T-cell (primary cell): ENCODE measurements at places on chromosomes 1 and 21.
A peak's percentile ranks its signal among the peaks of the same experiment; 100 is the strongest.

GRCh38 chr1:11175461-11175860 lies 13.7 kb upstream of the ANGPTL7 start:
- DNase-seq: no peak

- no peak for DNase-seq
Measured at GRCh38 chr1:20166051-20166450, 19.8 kb upstream of the UBXN10 start.

- DNase-seq: no peak
Measured at GRCh38 chr1:225694151-225694603, 41.3 kb upstream of the ENAH start.

DNA sequence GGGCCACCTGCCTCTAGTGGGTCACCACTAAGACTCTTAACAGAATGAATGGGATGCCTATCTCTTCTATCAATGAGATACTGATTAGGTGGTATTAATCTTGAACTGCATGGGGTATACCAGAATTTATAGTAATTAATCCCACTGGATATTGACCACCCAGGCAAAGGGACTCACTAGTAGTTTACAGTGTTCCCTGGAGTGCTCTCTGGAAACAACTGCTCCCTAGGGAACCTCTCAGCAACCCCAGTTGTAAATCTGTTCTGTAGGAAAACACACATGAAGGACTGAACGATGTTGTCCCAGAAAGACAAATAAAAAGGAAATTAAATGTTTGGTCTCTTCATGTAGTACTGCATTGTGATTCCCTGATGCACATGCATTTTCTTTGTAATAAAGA lies 430.5 kb downstream of the HLX start:
- no peak for DNase-seq

GRCh38 chr21:46457801-46458314 lies 833 bp upstream of the DIP2A start:
- DNase-seq: no peak

GRCh38 chr21:42471206-42471605 lies 24.8 kb downstream of the RSPH1 start:
- DNase-seq: no peak

DNA sequence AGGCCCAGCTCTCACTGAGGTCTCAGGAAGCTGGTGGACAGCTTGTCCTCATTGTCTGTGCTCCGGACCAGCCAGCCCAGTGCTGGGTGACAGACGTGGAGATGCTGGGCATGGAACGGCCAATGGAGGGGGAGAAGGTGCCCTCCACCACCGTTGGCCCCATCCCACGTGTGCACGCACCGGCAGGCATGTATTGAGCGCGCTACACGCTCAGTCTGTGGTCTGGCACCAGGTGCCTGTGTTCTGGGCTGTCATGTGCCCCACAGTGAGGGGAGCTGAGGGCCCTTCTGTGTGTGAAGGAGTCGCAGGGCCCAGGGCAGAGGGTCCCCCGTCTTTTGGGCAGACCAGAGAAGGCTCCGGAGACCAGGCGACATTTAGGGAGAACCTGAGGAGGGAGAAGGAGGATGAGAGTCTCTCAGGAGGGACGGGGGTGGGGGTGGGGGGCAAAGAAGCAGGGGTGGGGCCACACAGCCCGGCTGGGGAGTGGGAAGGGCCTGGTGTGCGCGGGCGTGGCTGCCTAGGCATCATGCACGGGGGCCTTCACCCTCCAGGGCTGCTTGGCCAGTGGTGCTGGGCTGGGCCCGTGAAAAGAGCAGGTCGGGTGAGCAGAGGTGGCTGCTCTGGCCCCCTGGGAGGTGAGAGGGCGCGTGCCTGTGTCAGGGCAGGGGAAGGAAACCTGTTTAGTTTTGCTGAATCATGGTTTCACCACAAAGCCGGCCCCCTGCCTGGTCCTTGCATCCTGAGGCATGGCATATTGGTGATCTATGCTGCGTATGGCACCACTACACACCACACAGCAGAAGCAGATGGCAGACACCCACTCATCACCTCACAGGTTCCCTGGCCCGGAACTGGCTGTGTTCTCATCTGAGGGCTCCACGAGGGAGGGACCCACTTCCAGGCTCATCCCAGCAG lies 86.7 kb upstream of the TTC34 start:
- DNase-seq: no peak

GRCh38 chr1:58005212-58005611 lies 541.3 kb downstream of the OMA1 start:
- DNase-seq: no peak

DNA sequence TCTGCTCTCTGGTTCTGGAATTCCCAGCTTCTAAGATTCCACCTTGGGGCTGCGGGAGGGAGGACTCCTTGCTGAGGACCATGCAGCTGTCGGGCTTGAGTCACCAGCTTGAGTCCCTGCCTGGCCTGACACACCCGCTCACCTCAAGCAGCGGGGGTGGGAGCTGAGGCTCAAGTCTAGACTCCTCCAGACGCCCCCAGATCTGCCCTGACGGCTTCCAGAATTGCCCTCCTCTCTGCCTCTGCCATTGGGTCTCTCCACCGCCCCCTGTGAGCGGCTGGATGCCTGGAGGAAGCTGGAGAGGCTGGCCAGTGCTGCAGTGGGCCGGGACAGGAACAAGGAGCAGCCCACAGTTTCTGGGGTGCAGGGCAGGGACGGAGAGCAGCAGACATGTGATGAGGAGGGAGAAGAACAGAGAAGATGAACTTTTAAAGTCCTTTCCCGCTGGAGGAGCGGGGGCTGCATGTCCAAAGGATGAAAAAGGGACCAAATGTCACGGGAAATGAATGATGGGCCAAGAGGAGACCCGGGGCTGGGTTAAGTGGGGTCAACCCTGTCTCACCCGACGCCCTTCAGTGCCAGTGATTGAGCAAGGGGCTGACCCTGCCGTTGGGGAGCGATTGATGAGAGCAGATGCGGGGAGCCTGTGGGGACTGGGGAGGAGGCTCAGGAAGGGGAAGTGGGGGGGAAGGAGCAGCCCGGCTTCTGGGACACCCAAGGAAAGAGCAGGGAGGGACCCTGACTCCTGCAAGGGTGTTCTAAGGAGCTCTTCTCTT lies 13.5 kb downstream of the CRABP2 start:
- no peak for DNase-seq

- no peak for DNase-seq
Measured at GRCh38 chr1:1625824-1626206, 6.2 kb upstream of the MMP23B start.

GRCh38 chr1:12629985-12630760 lies 12.2 kb upstream of the DHRS3 start:
- DNase-seq: no peak

GRCh38 chr1:235951661-235952060 lies 85.0 kb upstream of the LYST start:
- no peak for DNase-seq

- no peak for DNase-seq
Measured at GRCh38 chr21:46569081-46569480, 35.8 kb downstream of the S100B start.

GRCh38 chr1:221263831-221264767 lies 384.9 kb downstream of the HLX start:
- peak; percentile 27 for DNase-seq

- no peak for DNase-seq
Measured at GRCh38 chr1:27099587-27100334, 55.2 kb downstream of the SLC9A1 start.

DNA sequence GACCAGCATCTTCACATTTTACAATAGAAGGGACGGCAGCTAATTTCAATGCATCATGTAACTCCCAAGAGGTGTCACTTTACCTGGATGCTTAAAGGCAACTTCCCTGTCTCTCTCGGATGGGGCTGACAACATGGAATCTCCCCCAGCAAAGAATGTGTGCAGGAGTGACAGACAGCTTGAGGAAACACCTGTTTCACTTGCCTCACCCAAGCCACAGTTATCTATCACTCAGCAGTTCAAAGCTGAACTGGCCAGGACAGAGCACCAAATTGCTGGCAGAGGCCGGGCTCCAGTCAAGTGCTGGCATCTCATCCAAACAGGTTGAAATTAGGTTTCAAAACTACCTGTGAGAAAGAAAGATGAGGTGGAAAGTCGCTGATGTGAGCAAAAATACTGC lies 538.0 kb upstream of the PLXNA2 start:
- no peak for DNase-seq

GRCh38 chr1:25897754-25898153 lies 8.5 kb downstream of the STMN1 start:
- no peak for DNase-seq

DNA sequence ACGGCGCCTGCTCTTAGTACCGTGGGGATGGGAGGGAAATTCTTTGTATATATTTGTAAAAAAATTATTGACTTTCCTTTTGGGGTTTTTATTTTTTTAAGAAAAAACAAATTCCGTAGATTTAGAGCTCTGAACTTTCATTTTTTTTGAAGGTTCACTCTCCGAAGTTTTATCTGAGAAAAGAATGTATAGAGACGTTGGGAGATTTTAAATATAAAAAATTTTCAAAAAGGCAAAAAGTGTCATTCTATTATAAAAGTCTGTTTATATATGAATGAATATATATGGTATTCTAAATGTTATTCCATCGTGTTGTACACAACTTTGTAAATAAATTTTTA lies 2.4 kb downstream of the FOXD3 start:
- DNase-seq: no peak

DNA sequence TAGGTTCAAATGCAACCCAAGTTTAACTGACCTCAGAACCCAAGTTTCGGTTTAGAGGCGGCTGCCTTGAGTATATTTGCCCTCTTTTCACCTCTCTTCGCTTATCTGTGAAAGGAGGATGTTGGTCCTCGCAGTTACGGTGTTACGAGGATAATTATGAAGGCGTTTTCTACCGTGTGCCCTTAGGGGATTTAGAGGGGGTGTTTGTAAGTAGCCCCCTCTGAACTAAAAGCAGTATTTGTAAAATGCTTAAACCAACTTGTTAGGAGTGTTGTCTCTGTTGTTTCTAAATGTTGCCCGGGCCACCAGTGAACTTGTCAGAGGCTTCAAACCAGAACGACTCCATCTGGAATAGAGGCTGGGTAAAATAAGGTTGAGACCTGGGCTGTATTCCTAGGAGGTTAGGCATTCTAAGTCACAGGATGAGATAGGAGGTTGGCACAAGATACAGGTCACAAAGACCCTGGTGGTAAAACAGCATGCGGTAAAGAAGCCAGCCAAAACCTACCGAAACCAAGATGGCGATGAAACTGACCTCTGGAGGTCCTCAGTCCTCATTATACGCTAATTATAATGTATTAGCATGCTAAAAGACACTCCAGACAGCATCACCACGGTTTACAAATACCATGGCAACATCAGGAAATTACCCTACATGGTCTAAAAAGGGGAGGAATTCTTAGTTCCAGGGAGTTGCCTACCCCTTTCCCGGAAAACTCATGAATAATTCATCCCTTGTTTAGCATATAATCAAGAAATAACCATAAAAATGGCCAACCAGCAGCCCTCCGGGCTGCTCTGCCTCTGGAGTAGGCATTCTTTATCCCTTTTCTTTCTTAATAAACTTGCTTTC lies 1.0 kb upstream of the PSRC1 start:
- no peak for DNase-seq

DNA sequence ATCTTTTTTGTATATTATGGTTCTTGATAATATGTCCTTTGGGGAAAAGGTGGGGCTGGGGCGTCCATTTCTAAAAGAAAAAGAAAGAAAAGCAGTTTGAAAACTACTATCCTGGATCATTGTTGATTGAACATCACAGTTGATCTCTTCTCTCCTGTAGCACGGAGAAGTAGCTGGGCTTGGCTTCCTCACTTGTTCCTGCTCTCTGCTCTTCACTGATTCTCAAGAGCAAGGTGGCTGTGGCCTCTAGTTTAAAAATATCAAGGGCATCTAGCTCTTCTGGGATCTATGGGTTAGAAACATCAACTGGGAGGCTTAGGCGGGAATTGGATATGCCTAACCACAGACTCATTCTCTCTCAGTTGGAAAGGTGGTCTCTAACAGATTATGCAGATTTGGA lies 38.1 kb upstream of the EPHA8 start:
- no peak for DNase-seq

DNA sequence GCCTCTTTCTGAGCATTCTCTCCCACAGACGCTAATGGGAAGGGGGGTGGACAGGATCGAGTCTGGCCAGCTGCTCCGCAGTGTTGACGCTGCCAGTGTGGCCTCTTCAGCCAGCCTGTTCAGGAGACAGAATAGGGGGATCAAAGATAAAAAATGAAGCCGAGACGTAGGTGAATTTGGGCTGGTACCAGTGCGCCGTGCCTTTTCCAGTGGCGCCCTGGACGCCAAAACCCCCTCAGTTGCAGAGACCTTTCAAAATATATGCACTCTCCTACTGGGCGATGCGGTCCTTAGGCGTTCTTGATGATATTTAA lies 1.1 kb downstream of the TTC3 start:
- DNase-seq: no peak

DNA sequence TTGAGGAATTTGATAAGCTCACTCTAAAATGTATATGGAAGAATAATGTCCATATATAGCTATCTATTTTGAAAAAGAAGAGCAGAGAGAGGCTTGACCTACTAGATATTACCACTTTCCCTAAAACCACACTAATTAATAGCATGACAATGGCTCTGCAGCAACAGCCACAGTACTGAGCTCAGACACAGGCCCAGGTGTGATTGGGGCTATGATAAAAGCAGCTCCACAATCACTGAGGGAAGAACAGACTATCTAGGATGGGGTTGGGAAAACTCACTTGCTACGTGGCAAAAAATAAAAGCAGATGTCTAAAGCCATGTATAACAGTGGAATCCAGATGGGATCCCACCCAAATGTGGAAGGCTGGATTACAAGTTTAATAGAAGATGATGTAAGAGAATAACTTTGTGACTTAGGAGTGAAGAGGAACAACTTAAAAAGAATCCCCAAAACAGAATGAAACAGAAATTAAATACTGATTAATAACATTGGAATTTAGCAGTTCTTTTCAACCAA lies 80.8 kb upstream of the RAB4A start:
- no peak for DNase-seq

- DNase-seq: no peak
Measured at GRCh38 chr21:26127918-26128317, 42.7 kb downstream of the APP start.

GRCh38 chr1:66000033-66000637 lies 207.4 kb downstream of the PDE4B start:
- no peak for DNase-seq

DNA sequence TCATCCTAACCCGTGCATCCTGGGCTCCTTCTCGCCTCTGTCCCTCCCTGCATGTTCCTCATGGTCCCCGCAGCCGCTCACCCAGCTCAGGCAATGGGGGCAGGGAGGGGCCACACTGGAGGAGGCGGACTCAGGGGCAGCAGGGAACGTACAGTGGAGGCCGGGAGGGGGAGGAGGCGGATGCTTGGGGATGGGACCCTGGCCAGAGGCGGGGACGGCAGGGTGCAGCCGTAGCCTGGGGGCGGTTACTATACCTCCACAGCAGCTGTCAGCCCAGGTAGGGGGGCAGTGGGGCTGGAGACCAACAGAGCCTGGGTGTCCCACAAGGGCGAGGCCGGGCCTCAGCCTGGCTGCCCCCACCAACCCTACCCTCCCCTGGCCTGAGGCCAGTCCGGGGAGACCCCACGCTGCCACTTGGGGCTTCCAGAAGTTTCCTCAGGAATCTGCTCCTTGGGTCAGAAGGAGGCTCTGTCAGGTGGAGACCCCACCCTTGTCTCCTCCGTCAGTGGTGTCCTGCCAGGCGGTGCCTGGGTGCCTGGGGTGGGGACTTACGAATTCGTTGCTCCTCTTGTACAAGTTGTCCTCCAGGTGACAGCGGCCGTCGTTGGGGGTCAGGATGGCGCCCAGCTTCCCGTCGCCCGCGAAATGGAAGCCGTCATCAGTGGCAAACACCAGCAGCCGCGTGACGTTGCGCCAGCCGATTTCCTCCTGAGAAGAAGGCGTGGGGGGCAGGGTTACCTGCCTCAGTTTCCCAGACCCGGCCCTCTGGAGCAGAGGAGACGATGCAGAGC lies 20.7 kb downstream of the ITGB2 start:
- DNase-seq: no peak

- no peak for DNase-seq
Measured at GRCh38 chr1:169860187-169860586, 33.5 kb downstream of the SCYL3 start.
